ENCODE measurements at places on chromosomes 16 and 17. TPM values are rescaled to one million over a fixed set of nuclear protein-coding genes. Genes with fewer than 3 reads are reported as not detected.

The OTOP3 gene
- not detected for polyA plus RNA-seq

The ACE gene
- polyA plus RNA-seq = 16.6 TPM

The CDRT15L2 gene
- not detected for polyA plus RNA-seq

The PLEKHM1 gene
- polyA plus RNA-seq = 14.5 TPM

The CACNA1H gene
- polyA plus RNA-seq = 7.0 TPM

The NPB gene
- polyA plus RNA-seq = 2.6 TPM

The CUEDC1 gene
- polyA plus RNA-seq = 97.8 TPM

The MSLN gene
- 0.63 TPM for polyA plus RNA-seq

The MYH8 gene
- not detected for polyA plus RNA-seq

The PPP1R1B gene
- polyA plus RNA-seq = 154 TPM

The SULT1A4 gene
- 3.4 TPM for polyA plus RNA-seq

The KRT12 gene
- polyA plus RNA-seq = not detected

The KIF18B gene
- polyA plus RNA-seq = 10.9 TPM

The SEC14L1 gene
- polyA plus RNA-seq = 129 TPM

The MMP2 gene
- 4.2 TPM for polyA plus RNA-seq

The KRT23 gene
- polyA plus RNA-seq = not detected

The GALK1 gene
- polyA plus RNA-seq = 26.8 TPM

All from brain (organoid and tissue), 16 donors.